CD4-positive, alpha-beta T cell treated with Interleukin-6 at 100 ng/mL for 8 hours (primary cell): ENCODE measurements at places on chromosomes 13 and 19.

DNA sequence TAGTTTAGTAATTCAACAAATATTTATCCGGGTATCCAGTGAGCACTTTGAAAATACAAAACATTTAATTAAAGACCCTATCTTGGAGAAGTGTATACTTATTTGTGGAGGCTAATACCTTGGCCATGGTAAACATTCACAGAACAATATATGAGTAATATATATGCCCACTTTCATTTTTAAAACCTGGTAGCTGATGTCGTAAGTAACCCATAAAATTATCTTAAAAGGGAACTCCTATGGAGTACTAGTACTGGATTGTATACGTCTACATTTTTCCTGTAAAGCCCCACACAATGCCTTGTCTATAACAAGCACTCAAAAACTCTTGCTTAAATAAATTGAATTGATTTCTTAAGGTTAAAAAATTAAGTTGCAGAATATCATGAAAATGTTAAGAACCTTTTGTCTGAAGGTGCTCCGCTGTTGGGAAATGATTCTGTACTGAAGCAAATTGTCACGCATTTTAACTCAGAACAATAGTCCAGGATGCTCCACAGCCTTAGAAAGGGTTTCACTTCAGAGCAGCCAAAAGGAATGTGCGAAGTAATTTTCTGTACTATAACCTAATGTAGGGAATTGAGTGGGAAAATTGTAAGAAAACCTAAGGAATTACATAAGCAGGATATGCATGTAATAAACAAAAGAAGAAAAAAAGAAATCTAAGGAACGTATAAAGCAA is 58.9 kb upstream of the C1QTNF9 start:
- DNase-seq = no peak

- no peak for DNase-seq
These were observed 758 bp downstream of the BAX start for GRCh38 chr19:48955308-48955958.

GRCh38 chr13:73039201-73040108 is 19.4 kb upstream of the KLF5 start:
- no peak for DNase-seq

GRCh38 chr13:50838031-50838430 is 5.5 kb downstream of the DLEU7 start:
- DNase-seq = no peak

- DNase-seq = no peak
These were observed 97.3 kb downstream of the CACNA1A start for GRCh38 chr19:13408889-13409518.

GRCh38 chr13:29423050-29423449 is 172.4 kb downstream of the SLC7A1 start:
- DNase-seq = no peak

GRCh38 chr13:23847497-23847896 is 41.7 kb downstream of the MIPEP start:
- DNase-seq = no peak

DNA sequence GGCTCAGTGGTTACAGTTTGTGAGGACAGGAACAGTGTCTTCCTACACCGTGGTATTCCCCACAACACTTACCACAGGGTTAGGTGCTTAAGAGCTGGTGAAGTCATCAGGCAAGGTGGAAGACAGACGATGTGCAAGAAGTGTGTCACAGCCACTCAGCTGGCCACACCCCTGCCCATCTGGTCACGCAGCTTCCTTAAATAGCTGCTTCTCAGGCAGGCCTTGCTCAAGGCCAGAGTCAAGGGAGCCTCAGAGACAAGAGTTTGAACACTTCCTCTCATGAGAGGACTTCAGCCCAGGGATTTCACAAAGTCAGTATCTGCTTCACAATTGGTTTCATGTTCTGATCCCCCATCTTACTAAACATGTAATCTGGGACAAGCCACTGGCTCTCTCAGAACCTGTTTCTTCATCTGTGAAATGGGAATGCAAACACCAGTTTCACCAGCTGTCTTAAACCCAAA is 80.3 kb upstream of the FRY start:
- DNase-seq = peak; percentile 8

- DNase-seq = no peak
These were observed 646.5 kb upstream of the SLITRK6 start for GRCh38 chr13:86445672-86446071.

DNA sequence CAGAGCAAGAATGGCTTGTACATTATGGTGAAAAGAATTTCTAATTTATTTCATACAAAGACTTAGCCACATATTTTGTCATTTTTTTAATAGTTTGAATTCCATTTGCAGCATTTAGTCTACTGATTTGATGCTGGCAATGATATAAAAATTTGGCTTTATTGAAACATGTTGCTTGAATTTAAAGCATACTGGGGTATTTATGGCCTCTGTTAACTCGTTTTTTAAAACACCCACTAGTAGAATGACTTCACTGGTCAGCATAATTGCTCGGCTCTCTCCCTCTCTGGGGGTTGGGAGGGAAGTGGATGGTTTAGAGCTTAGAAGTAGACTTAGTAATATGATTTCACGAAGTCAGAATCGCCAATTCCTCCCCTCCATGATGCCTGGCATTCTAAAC is 354.9 kb upstream of the HTR2A start:
- DNase-seq = no peak

DNA sequence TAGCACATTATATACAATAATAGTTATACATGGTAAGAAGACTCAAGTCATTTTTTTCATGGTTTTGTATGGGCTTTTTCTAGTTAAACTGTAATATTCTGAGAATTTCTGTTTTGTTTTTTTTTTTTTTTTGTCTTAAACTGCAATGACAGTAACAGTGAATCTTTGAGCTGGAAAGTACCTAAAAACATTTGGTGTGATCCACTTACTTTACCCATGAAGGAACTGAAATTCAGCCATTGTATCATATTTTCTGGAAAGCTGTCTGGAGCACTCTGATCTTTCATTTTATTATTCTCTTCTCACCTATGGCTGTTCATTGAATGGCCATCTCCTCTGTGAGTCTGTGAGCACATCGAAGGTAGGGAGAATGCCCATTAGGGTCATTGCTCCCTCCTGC is 37.8 kb downstream of the MYO16 start:
- DNase-seq = no peak

DNA sequence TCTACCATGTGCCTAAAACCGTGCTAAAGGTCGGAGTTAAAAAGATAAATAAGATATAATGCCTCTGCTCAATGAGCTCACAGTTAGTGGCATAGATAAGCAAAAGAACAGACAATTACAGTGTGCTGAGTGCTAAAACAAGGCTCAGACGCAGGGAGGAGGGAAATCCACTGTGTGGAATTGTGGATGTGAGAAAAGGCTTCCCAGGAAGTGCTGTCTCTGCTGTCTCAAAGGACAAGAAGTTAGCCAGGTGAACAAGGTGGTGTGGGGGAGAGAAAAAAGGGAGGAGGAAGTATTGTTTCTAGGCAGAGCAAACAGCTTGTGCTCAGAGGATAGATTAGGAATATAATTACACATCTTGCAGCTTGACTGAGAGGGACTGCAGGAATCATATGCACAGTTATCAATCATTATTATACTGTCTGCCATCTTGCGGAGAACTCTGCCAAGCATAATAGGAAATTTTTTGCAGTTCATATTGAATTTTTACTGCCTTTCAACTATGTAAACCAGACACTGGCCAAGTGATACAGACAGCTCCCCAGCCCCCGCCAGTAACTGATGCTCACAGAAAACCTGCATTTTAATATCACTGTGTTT is 9.3 kb downstream of the C13orf42 start:
- no peak for DNase-seq

GRCh38 chr13:73351730-73352129 is 292.9 kb downstream of the KLF5 start:
- DNase-seq = no peak

DNA sequence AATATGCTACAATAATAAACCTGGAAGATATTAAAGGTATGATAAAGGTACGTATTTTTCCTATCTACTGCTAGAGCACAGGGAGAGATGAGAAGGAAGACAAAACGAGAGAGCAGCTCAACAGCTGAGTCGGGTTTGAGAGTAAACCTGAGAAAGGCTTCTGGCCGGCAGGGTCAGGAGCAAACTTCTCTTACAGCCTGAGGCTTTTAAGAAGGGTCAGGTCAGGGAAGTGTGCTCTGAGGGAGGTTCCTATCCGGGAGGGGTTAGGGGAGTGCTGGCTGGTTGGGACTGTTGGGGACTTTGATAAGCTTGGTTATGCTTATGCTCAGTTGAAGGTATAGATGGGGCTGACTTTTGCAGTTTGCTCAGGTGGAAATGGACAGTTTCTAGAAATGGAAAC is 77.7 kb upstream of the PRR20A start:
- DNase-seq = no peak

DNA sequence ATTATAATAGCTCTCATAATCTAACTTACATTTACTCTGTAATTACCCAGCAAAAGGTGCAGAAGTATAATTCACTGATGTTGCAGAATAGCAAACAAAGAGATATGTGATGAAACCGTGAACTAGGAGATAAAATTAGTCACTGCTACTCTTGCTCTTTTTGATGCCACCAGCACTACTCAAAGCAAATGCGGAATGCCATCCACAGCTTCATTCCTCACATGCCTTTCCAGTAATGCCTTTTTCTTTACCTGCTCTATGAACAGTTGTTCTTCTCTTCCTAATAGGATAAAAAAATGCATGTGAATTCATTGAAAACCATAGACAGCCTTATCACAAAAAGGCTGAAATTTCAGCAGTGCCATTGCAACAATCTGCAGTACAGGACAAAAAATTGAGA is 1129.5 kb downstream of the DIAPH3 start:
- no peak for DNase-seq

DNA sequence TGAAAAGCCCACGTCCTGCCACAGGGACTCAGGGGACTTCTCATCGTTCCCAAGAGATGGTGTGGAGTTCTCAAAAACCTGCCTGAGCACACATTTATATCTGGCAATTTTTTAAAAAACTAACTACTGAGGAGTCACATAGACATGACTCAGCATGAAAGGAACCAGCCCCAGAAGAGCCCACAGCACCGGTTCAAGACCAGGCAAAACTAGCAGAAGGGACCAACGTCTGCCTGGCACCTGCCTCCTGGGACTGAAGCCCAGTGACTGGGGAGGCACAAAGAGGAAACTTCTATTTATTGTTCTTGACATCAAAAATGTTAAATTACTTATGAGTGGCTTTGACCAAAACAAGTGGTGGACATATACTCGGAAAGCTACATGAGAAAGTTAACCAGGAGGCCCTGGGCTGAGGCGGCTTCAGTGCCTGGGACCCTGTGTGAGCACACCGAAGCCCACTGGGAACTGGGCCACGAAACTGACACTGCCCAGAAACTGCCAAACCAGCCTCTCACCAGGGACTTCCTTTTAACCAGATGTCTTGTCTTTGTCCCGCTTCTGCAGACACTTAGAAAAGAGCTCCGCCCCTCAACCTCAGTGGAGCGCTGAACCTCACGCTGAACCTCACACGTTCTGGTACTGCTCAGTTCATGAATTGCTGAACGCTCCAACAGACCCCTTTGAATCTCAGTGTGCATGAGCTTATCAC is 25.7 kb downstream of the C13orf46 start:
- no peak for DNase-seq

DNA sequence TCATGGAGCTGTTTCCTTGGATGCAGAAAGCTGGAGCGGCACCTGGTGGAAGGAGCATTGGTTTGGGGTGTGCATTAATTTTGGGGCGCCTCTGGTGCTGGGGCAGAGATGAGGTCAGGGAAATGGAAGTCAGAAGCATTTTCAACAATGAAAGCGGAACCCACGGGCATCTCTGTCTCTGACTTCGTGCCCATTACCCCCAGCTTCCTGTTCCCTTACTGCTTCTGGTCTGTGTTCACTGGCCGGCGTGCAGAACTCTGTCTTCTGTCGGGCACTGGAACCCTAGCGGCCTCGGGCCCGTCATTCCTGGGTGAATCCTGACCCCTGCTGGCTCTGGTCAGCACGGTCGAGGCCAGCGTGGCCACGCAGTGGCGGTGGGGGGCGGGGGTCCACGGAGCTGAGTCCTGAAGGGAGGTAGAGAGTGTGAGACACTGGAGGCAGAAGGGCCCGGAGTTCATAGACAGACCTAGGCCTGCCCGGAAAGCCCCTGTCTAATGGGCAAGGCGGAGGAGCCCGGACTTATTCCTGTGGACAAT is 7.9 kb upstream of the LINGO3 start:
- DNase-seq = no peak

DNA sequence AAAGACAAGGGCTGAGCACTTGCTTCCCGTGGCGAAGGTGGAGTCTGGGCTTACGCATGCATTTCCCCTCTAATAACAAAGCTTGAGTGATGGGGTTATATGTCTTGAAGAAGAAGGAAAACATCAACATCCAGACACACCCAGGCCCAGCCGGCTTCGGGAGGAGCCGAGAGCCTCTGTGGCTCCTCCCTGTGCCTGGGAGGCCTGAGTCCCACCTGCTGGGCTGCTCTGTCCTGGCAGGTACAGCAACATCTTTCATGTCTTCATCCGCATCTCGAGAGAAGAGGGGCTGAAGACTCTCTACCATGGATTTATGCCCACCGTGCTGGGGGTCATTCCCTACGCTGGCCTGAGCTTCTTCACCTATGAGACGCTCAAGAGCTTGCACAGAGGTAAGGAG is 30.6 kb downstream of the TMEM161A start:
- DNase-seq = no peak

- no peak for DNase-seq
These were observed 22.5 kb upstream of the MYCBP2 start for GRCh38 chr13:77349365-77349764.

DNA sequence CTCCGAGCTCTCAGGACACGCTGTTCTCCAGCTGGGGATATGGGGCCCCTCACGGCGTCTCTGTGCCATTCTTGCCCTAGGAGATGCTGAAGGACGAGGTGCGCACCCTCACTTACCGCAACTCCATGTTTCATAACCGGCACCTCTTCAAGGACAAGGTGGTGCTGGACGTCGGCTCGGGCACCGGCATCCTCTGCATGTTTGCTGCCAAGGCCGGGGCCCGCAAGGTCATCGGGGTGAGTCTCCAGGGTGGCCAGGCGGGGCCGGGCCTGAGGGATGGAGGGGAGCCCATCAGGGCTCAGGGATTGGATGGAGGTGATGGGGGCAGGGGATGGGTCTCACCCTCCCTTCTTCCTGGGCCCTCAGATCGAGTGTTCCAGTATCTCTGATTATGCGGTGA is 4.8 kb downstream of the PRMT1 start:
- no peak for DNase-seq

DNA sequence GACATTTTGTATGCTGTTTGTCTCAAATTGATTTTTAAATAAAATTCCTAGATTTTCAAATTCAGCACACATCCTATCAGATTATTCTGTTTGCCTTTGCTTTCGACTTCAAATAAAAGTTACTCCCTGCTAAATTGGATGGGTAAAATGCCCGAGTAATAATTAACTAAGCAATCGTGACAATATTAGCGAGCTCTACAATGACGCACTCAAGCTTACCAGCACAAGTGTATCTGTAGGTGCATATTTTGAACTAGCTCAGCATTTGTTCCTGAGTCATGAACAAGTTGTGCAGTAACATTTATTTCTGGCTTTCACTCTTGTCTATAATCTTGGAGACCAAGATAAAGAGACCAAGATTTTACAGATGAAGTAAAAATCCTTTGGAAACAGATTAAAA is 113.4 kb downstream of the UBL3 start:
- DNase-seq = no peak

DNA sequence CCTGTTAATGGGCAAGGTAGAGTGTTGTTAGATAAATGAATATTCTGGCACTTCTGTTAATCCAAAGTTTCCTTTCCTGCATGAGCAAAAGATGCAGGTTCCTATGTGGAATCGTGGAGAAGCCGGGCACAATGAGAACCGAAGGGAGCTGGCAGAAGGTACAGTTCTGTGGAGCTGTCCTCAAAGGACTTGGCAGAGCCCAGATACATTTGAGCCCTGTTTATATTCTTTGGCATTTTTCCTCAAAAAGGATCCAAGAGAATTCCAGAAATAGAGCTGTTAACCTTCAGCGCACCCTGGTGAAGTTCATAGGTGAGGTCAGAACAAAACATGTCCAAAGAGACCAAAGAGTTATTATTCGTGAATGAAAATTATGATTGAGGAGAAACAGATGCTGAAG is 4.0 kb upstream of the DLEU7 start:
- no peak for DNase-seq
